IPS DF 19.7 (cell line): ENCODE measurements at places on chromosomes 12 and 14.
A peak's percentile ranks its signal among the peaks of the same experiment; 100 is the strongest.

DNA sequence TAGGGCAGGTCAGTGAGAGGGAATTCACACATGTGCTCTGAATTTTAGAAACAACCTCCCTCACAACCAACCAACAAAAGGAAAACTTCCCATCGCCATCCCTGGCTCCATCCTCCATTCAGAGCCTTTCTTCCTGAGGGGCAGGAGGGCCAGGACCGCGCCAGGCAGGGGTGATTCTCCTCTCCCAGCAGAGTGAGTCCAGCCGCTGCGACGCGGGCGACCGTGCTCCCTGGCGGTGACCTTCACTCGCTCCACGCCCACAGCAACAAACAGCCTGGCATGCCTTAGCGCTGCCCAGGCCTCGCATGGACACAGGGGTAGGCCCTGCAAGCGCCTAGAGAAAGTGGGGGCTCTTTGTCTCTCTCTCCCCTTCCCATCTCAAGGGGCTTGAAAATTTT lies 3.7 kb downstream of the GALNT9 start:
- DNase-seq = no peak

GRCh38 chr12:121590476-121591143 lies 9.8 kb upstream of the KDM2B start:
- DNase-seq = no peak

GRCh38 chr12:117408161-117408791 lies 46.9 kb upstream of the NOS1 start:
- DNase-seq = peak; percentile 15

DNA sequence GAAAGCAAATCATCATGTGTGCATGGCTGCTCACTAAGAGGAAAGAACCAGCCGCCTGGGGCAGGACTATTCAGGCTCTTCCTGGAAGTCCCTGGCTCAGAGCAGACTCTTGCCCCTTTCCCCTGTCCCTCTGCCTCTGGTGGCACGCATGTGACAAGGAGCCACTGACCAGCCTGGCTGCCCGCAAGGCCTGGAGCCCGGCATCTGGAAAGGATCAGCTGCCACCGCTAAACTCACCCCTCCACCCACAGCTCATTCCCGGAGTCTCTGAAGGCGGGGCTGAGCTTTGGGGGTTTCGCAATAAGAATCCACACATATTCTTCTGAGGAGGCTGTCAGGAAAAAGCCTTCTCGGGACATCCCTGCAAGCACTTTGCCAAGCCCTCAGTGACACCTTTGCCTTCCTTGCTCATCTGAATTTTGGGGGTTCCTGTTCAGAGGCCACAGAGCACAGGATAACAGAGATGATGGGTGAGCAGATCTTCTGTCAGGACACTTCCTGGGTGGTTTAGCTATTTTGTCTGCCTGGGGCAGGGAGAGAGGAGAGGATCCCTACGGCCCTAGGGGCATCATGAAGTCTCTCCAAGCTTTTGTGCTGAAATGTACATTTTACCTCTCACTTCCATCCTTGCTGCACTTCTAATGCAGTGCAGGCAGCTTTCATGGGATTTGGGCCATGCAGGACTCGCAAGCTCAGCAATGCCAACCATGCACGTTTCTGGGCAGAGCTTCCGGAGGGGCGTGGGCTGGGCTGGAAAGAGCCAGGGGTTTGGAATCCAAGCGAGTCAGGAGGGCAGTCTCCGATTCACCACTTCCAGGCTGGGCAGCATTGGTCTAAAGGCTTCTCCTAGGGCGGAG lies 124.8 kb upstream of the MAP1LC3B2 start:
- DNase-seq = no peak

GRCh38 chr14:75098682-75099081 lies 28.2 kb downstream of the NEK9 start:
- no peak for DNase-seq

DNA sequence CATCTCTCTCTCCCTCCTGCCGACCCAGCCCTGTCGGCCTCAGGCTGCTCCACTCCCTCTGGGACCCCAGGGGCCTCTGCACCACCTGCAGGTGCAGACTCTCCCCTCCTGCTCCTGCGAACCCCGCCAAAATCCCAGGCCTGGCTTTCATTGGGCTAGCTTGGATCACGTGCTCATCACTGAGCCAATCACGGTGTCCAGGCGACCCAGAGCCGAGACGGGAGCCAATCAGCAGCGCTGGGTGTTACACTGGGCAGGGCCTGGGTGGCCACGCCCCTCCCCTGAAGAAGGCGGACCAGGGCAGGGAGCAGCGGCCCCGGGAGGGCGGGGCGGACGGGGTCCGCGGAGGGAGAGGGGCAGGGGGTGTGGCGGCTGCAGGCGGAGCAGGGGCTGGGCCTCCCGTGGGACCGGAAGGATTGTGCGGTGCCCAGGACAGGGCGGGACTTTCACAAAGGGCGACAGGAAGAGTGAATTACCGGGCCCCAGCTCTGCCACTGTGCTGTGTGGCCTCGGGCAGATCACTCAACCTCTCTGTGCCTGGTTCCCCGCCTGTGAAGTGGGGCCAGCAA lies 66.6 kb upstream of the FBRSL1 start:
- DNase-seq = no peak

DNA sequence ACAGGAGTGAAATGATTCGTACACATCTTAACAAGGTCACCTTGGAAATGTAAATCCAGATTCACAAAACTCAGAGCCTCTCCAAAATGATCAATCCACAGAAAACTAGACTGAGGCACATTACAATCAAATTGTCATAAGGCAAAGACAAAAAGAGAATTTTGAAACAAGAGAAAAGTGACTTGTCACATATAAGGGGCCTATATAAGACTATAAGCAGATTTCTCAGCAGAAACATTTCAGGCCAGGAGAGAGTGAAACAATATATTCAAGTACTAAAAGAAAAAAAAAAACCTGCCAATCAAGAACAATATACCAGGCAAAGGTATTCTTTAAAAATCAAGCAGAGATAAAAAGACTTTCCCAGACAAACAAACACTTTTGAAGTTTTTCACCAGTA lies 429.1 kb downstream of the BCAT1 start:
- no peak for DNase-seq

- no peak for DNase-seq
These were observed 43.3 kb downstream of the GALNT9 start for GRCh38 chr12:132285991-132286681.

GRCh38 chr14:51294951-51295525 lies 55.0 kb downstream of the TMX1 start:
- DNase-seq = no peak

DNA sequence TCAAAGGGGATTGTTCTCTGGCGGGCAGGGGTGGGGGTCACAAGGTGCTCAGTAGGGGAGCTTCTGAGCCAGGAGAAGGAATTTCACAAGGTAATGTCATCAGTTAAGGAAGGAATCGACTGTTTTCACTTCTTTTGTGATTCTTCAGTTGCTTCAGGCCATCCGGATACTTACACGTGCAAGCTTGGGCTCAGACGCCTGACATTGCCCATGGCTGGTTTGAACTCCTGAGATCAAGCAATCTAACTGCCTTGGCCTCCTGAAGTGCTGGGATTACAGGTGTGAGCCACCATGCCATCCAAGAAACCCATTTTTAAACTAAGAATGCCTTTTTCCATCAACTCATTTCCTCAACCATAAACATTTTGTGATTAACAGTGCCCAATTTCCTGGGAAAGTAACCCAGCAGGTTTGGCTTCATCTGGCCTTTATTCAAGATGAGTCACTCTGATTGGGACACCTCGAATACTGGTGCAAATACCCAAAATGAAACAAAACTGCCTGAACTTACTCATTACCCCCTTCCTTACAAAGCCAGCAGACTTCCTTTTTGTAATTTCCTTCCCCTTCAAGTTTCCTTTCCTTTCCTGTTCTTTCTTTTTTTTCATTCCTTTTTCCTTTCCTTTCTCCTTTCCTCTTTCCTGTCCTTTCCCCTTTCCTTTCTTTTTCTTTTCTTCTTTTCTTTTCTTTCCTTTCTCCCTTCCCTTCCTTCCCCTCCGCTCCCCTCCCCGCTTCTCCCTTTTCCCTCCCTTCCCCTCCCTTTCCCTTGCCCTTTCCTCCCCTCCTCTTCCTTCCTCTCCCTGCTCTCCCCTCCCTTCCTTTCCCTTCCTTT lies 10.2 kb upstream of the RNASE10 start:
- DNase-seq = no peak

- DNase-seq = no peak
These were observed 108.6 kb upstream of the CCDC196 start for GRCh38 chr14:66377574-66377973.

GRCh38 chr14:51093371-51094281 lies 1.3 kb downstream of the TRIM9 start:
- DNase-seq = no peak

GRCh38 chr12:108858311-108859074 lies 1.1 kb upstream of the SSH1 start:
- no peak for DNase-seq

DNA sequence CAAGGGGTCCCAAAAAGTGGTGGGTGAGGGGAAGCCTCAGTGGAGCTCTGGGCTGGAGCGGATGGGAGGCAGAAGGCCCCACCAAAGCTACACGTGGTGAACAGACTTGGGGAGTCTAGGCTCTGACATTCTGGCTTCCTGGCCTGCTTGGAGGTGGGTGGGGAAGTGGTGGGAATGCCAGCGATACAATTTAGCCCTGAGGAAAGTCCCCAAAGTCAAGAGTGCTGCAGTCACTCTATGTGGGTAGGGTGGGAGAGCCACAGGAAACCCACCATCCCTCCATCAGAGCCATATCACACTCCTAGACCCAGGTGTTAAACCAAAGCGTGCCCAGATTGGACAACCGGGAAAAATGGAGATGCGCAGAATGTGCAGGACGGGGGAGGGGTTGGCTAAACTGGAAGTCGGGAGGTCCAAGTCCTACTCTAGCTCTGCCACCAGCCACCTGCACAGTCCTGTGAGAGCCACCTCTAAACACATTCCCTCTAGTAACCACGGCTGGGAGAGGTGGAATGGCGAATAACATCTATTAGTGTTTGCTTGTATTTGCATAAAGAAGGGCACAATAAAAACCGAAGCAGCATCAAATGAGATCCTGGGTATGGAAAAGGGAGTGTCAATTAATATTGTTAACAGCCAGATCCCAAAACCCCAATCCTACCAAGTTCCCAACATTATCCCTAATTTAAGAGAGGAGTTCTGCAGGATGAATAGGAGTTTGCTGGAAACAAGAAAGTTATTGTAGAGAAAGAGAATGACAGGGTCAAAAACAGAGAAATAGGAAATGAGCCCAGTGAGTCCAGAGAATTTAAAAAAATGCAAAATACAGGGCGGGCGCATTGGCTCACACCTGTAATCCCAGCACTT lies 14.0 kb upstream of the CD9 start:
- no peak for DNase-seq

DNA sequence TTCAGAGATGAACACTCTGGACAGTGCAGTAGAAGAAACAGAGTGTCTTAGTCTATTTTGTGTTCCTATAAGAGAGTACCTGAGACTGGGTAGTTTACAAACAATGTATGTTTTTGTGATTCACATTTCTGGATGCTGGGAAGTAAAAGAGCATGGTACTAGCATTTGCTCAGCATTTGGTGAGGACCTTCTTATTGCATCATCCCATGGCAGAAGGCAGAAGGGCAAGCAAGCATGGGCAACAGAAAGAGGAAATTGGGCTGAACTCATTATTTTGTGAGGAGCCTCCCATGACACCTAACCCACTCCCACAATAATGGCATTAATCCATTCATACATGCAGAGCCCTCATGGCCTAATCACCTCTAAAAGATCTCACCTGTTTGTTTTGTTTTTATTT lies 8.0 kb downstream of the ANKS1B start:
- no peak for DNase-seq

DNA sequence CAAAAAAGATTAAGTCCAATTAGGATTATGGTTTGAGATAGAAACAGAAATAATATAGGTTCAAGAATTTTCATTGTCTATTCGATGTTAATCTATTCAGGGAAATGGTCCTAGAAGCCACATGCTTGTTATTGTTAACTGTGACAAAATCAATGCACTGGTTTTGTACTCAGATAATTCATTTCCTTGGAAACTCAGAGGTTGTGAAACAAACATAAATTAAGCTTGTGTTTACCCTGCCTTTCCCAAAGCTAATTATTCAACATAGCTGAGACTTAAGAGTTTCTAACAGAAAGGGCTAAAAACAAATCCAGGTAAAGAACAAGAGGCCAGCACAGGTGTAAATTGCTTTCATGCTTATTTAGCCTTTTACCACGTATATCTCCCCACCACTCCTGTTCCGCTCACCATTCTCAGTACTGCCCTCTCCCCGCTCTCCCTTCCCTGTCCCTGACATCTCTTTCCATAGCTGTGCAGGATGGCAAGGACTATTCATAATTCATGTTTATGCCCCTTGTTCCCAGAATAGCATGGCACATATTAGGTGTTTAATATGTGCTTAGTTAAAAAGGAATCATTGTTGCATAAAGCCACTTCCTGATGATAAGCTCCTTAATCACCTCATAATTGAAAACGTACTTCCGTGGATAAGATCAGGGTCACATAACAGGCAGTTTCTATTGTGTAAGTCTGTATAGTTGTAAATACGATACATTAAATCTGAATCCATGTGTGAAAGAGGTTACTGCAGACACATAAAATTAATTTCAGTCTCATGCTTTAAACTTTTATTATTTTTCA lies 131.8 kb upstream of the USP15 start:
- no peak for DNase-seq

DNA sequence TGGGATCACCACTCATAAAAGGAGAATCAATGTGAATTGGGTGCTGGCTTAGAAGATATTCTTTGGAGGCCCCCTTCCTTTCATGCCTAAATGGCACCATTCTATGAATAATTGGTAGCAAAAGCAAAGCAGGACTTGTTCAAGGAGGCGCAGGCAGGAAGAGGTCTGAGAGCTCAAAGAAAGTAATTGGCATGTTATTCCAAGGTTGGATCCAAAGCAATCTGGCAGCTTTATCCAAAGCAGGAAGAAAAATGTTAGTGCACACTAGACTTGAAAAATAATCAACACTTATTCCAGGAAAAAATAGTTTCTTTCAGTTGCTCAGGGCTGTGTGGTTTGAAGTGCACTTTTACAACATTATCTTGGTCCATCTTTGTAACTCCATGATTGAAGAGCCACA lies 326.4 kb downstream of the NUAK1 start:
- no peak for DNase-seq

GRCh38 chr12:49616533-49617219 lies 6.7 kb upstream of the PRPF40B start:
- no peak for DNase-seq

- DNase-seq = no peak
These were observed 13.8 kb downstream of the KITLG start for GRCh38 chr12:88566430-88566829.

DNA sequence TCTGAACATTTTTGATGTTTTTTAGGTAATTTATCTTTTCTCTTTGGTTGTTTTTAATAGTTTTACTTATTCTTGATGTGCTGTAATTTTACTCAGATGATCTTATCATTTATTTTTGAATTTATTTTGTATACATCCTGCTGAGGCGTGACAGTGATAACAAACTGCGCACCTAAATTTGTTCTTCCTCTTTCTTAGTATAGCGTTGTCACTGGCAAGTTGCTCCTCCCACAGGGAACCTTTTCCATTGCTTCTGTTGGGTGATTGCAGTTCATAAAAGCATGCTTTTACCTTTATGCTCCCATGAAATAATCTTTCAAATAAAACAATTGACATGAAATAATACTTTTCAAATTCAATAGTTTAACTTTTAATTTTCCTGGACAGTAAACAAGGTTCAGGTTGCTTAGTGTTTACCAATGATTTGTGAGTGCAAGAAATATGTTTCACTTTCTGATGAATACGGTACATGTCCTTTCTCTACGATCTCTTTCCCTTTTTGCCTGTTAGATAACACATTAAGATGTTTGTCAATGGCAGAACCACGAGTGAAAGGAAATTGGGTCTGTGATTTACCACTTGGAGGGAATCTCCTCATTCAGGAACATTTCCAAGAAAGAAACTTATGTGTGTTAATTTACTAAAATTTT lies 223.3 kb downstream of the CCDC91 start:
- DNase-seq = no peak
